ENCODE measurements at places on chromosomes 12 and 14. TPM values are rescaled to one million over a fixed set of nuclear protein-coding genes. Genes with fewer than 3 reads are reported as not detected.

The PLCZ1 gene
- total RNA-seq, result not detected

The ZNF268 gene
- 18.9 TPM for total RNA-seq

The VDR gene
- 9.3 TPM for total RNA-seq

The ADAM21 gene
- 0.13 TPM for total RNA-seq

The RASAL1 gene
- not detected for total RNA-seq

The CLEC12A gene
- 3.0 TPM for total RNA-seq

The TEX22 gene
- total RNA-seq, result 1.2 TPM

The CISTR gene
- total RNA-seq, result not detected

The POTEM gene
- not detected for total RNA-seq

The RTL1 gene
- total RNA-seq, result not detected

The TMEM229B gene
- 2.2 TPM for total RNA-seq

The KRT71 gene
- total RNA-seq, result not detected

The AVPR1A gene
- total RNA-seq, result 21.3 TPM
